Stimulated activated CD4-positive, alpha-beta T cell treated with anti-CD3 and anti-CD28 coated beads, Interleukin-15, amount 100 ng/mL, for 1 hour (primary cell): ENCODE measurements at places on chromosomes 3 and 15.

GRCh38 chr3:15728766-15729165, 69.0 kb downstream of the ANKRD28 start:
- no peak for DNase-seq

GRCh38 chr3:154598166-154598565, 168.2 kb upstream of the GPR149 start:
- no peak for DNase-seq

GRCh38 chr3:141230293-141230692, 1.3 kb upstream of the PXYLP1 start:
- DNase-seq, result no peak

DNA sequence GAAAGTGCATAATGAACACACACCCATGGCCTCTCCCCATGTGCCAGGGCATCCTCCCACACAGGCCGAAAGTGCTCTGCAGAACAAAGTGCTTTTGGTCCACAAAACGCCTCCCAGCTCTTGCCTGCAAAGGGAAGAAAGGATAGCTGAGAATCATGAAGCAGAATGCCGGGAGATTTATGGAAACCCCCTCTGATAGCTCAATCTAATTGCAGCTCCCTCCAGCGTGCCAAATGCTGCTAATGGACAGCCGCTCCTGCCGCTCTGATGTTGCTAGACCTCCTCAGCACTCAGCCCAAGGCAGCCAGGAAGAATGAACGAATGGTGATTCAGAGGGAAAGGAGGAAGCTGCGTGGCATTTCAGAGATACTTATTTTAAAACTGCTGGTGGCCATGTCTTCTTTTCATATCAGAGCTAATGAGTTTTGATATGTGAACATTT, 145.3 kb downstream of the TJP1 start:
- DNase-seq, result no peak

DNA sequence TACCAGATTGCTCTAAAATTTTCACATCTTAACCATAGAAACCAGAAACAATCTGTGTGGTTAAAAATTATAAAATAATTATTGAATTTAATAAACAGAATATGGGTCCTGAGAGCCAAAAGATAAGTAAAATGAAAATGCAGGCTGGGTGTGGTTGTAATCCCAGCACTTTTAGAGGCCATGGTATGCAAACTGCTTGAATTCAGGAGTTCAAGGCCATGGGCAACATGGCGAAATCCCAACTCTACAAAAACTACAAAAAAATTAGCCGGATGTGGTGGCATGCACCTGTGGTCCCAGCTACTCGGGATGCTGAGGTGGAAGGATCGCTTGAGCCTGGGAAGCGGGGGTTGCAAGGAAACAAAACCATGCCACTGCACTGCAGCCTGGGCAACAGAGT, 236.1 kb downstream of the STAG1 start:
- DNase-seq, result no peak

DNA sequence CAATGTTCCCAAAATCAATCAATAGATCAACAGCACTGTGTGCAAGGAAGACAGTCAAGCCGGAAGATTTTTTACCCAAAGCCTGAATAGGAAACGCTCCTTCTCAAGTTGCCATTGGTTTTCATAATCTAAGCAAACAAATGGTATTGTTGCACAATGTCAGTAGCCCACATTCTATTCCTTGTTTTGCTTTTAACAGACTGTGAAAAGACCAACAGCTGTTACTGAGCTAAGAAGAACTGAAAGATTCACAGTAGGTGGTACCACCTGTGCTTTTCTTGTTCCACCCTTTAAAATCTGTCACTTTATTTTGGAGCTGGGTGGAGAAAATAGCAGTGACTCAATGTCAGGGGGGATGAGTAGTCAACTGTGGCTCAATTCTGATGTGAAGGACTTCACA, 357.5 kb upstream of the CADM2 start:
- DNase-seq, result no peak

GRCh38 chr3:15486020-15486419, 35.5 kb downstream of the COLQ start:
- no peak for DNase-seq

DNA sequence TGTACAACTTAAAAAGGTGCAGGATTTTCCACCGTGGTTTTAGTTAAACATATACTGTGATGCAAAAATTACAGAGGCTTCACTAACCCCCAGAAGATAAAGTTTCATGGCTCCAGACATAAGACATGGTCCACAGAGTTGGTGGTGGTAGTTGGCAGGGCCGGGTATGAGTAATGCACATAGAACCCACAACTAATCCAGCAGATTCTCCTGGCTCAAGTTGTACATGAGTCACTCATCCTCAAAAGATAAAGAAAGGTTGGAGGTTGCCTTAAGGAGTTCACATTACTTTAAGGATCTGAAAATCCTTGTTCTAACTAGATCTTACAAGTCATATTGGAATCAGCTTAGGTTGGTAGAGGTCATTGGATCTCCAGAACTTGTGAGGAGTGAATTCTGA, 98.3 kb upstream of the ZBTB20 start:
- no peak for DNase-seq

DNA sequence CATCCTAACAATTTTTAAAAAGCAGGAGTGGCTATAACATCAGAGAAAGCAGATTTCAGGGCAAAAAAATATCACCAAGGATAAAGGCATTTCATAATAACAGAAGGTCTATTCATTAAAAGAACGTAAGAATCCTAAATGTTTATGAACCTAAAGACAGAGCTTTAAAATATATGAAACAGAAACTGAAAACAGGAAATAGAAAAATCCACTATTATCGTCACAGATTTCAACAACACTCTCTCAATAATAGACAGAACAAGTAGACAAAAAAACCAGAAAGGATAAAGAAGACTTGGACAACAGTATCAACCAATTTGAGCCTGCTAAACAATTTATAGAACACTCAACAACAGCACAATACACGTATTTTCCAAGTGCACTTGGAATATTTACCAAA, 71.4 kb downstream of the FBXL22 start:
- DNase-seq, result no peak

- DNase-seq, result no peak
Measured at GRCh38 chr15:79973456-79974195, 2.6 kb upstream of the BCL2A1 start.

DNA sequence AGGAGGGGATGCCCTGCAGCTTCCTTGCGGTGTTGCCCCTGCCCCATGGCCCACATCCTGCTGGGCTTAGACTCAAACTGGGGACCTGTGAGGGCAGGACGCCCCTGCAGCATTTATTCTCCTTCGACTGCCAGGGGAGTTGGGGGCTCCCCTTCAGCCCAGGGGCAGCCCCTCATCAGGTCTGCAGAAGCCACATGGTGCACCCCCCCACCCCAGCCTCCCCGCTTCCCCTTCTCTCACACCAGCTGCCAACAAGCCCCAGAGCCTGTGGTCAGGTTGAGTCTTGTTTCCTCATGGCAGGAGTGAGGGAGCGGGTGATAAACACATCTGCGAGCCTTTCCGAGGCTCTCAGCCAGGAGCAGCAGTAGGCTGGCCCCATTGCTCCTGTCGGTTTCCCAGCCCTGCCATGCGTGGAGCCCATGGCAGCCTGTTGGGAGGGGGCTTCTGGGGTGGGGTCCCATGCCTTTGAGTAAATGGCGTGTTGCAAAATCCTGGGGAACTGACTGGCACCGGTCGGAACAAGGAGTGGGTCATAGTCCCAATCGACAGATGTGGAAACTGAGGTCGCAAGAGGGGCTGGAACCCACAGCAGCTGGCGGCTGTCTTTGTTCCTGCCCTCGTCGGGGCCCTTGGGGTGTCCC, 27.8 kb downstream of the WNT7A start:
- DNase-seq, result no peak

DNA sequence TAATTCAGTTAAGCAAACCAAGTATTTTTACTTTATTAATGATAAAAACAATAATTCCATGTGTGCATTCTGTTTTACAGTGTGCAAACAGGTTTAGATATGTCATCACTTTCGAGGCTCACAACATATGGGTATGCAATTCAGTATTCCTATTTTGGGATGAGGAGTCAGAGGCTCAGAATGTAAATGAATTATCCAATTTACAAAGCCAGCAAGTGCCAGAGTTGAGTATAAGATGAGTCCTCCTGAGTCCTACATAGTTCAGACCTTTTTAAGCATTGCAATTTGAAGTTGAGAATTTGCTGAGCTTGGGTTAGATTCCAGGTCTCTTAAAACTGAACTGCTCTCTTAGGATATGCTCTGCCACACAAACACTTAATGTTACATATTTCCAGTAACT, 424.2 kb upstream of the ROBO2 start:
- no peak for DNase-seq

- no peak for DNase-seq
Measured at GRCh38 chr3:128398586-128398985, 68.1 kb downstream of the DNAJB8 start.

GRCh38 chr3:12369598-12369997, 80.7 kb downstream of the PPARG start:
- DNase-seq, result no peak

DNA sequence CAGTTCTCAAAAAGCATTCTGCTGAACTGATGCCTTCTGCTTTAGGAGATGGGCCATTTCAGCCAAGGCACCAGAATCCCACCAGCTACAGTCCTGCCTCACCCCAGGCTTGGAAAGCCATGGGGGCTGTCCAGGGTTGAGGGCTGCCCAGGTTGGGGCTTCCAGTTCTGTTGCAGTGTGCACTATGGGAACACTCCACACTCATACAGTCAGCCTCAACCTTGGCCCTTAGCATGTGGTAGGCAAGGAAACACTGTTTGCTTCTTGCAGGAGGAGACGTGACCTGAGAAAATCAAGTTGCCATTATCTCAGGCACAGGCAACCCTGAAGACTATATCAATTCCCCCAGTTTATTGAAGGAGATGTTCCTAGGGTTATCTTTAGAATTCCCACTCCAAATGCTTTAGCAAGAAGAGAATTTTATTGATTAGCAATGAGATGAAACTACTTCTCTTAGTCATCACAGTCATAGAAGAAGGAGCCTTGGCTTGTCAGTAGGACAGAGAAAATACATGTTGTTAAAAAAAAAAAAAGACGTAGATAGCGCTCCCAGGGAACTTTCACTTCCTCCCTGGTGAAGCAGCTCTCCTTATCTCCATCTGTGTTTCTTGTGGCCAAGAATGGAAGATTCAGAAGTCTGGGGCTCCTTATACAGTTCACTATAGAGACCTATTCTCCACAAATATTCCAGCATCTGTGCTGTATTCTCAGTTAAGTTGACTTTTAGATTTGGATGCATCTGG, 38.3 kb upstream of the IL12A start:
- no peak for DNase-seq

DNA sequence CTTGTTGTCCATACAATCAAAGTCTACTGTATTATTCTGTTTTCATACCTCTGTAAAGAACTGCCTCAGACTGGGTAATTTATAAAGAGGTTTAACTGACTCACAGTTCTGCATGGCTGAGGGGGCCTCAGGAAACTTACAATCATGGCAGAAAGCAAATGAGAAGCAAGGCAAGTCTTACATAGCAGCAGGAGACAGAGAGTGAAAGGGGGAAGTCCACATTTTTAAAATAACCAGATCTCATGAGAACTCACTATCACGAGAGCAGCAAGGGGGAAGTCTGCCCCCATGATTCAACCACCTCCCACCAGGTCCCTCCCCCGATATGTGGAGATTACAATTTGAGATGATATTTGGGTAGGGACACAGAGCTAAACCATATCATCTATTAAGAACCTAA, 724.6 kb upstream of the CBLB start:
- DNase-seq, result no peak

- DNase-seq, result no peak
Measured at GRCh38 chr15:44099671-44100070, 95.4 kb downstream of the FRMD5 start.

- DNase-seq, result no peak
Measured at GRCh38 chr3:115503394-115503793, 119.9 kb upstream of the GAP43 start.

GRCh38 chr3:53795789-53796560, 50.2 kb downstream of the CHDH start:
- DNase-seq, result no peak

DNA sequence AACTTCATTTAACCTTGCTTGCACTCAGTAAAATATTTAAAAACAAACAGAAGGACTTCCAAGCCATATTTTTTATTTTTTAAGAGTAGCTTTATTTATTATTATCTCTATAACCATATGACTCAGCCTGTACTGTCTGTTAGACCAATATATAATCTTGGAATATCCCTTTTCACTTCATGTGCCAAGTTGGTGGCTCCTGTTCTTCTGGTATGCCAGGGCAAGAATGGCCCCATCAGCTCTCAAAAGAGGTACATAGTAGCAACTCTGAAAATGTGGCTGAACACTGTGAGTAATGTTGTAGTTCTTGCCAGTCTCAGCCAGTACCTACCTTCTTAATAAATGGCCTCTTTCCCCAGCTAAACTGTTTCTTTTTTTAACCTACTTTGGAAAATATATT, 257.0 kb upstream of the UBE2E1 start:
- DNase-seq, result no peak

GRCh38 chr3:16665282-16665741, 60.1 kb upstream of the DAZL start:
- no peak for DNase-seq

DNA sequence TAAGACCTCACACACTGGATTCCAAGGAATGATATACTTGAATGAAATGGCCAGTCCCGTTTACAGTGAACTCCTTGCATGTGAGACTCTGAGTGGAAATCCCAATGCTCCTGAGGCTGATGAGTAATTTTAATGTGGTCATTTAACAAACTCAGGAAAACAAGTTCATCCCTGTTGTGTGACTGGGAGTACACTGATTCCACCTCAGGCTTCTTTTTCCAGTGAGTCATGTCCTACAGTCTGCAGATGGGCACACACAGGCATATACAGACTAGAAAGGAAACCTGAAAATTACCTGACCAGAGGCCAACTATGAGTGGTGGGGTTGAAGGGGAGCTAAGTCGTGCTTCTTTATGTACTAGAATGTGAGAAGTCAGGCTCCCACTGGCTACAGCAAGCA, 5.8 kb downstream of the SQOR start:
- DNase-seq, result no peak

DNA sequence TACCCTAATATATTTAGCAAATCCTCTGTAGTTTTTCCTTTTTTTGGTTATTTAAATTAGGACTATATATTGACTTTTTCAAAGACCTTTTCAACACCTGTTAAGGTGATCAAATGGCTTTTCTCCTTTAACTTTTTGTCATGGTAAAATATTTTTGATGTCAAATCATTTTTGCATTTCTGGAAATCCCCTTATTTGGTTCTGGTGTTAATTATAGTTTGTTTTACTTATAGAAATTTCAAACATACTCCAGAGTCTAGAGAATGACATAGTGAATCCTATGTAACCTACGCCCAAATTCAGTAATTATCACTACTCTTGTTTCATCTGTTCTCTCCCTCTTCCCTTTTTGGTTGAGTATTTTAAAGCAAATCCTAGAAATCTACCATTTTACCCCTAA, 121.3 kb upstream of the TBL1XR1 start:
- no peak for DNase-seq

DNA sequence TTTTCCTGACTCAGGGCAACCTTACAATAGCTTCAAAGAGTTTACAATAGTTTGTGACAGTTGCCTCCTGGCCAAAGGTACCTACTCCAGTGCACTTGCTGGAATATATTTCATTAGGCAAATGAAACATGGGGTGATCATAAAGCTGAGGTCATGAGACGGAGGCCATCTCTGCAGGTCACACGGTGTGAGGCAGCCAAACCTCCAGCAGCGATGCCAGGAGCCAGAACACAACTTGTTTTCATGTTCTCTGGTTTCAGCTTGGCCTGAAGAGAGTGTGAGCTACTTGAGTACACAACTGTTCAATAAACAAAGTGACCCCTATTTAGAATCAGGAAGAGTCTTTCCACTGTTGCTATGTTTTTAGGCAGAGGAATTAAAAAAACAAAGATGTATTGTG, 42.7 kb upstream of the PYGO1 start:
- DNase-seq, result no peak

- DNase-seq, result no peak
Measured at GRCh38 chr15:24675332-24676144, at the start of gene NPAP1. Gene NPAP1 (plus strand): TSS chr15:24675775. CDS start chr15:24675868, 93 bp downstream.

GRCh38 chr3:71429597-71429988, 153.9 kb downstream of the FOXP1 start:
- no peak for DNase-seq
